MV-4-11 (cell line): ENCODE measurements at places on chromosomes 5 and 9.

GRCh38 chr5:76733049-76733417, 17.1 kb downstream of the F2R start:
- DNase-seq: peak; percentile 89

- no peak for DNase-seq
These were observed 40.2 kb downstream of the STARD4 start for GRCh38 chr5:111472096-111472495.

- DNase-seq: peak; percentile 39
These were observed 4.5 kb downstream of the SLC12A7 start for GRCh38 chr5:1107167-1108022.

DNA sequence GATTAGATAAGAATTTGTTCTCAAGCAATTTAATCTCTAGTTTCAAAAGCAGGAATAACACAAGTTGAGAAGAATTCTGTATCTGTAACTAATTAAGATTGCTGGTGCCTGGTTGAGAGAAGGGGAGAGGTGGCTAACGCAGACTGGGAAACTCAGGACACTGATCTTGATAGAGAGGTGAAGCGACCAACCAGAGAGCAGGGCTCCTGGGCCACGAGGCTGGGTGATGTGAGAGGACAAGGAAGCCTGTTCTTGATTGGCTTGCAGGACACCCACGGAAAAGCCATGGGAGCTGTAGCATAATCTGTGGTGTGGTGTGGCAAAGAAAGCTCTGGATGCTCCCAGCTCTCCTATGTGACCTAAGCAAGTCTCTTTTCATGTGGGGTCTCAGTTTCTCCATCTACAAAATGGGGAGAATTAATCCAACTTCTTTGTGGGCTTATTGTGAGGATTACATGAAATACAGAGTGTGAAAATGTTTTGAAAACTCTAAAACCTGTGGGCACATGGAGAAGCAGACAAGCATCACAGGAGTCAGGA, 594.1 kb upstream of the BRINP1 start:
- no peak for DNase-seq

GRCh38 chr5:127409246-127409917, 108.1 kb upstream of the PRRC1 start:
- no peak for DNase-seq

DNA sequence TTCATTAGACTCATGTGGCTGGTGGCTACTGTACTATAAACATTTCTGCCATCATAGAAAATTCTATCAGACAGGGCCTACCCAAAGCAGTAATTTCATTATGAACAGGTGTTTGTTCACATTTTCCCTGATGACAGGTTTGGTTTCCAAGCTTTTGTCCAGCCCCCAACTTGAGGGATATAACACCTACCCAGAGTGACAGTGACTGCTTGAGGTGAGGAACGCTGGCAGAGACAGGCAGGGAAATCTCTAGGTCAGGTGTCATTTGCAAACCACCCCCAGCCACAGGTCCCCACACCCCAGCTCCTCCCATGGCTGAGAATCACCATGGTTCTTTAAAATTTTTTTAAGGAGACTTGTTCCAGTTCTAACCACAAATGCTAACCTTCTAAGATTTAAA, 25.5 kb downstream of the GOLM1 start:
- no peak for DNase-seq

GRCh38 chr5:3325201-3325971, 270.2 kb upstream of the IRX1 start:
- DNase-seq: no peak

- DNase-seq: no peak
These were observed 62.4 kb downstream of the SHC3 start for GRCh38 chr9:89116064-89116804.

- no peak for DNase-seq
These were observed 65.5 kb downstream of the PLK2 start for GRCh38 chr5:58394339-58394738.

DNA sequence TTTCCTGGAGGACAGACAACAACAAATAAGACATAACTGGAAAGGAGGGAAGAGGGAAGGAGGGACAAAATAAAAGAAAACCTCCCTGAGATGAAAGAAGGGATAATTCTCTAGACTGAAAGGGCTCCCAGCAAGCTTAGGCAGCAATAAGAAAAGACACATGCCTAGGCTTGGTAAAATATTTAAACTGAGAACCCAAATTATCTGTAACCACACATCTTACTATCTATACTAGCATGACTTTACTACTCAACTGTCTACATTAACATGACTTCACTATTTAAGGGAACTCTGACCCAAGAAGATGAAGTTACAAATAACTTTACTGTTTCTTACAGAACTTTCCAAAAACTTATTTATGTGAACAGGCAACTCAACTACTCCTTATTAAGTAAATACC, 95.9 kb downstream of the EPB41L4A start:
- DNase-seq: no peak

DNA sequence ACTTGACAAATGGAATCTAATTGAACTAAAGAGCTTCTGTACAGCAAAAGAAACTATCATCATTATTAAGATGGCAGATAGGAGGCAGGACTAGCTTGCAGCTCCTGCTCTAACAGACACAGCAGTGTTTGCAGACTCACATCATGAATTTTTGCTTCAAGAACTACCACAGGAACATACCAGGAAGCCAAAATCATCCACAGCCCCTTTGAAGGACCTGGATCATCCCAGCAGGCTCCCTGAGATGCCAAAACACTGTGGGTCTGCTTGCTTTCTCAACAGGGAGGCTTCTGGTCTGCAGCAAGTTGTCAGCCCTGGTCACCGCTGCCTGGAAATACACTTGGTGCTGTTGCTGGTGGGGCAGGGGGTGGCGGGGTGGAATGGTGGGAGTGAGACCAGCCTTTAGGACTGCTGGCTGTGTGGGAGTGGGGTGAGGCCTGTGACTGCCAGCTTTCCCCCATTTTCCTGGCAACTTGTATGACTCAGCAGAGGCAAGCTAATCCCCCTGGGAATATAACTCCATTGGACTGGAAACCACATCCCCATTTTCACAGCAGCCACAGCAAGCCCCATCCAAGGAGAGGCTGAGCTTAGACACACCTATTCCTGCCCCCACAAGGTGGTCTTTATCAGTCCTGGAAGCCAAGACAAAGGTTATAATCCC, 533.8 kb upstream of the CYLC2 start:
- no peak for DNase-seq

- DNase-seq: no peak
These were observed 96.4 kb downstream of the CFAP90 start for GRCh38 chr5:7754490-7754889.

DNA sequence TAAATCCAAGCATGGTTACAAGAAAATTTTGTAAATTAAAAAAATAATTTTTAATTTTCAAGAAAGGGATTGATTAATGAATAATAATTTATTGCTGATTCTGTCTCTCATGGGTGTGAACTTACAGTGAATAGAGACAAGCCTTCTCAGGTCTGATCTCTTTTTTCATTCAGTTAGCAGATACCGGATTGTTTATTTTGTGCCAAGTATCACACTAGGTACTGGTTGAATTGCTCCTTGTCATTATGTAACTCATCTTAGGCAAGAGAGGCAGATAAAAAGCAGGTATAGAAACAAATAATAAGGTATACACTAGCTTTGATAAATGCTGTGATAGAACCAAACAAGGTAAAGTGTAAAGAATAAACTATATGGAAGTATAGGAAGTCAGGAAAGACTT, 283.3 kb downstream of the PJA2 start:
- no peak for DNase-seq
